ENCODE measurements at places on chromosomes 1 and 21.

- no peak for DNase-seq
Observed at GRCh38 chr21:36759348-36760083, 60.6 kb downstream of the SIM2 start.

GRCh38 chr1:163275222-163275621 lies 46.5 kb upstream of the NUF2 start:
- DNase-seq: no peak

GRCh38 chr1:3868464-3869006 lies 11.3 kb downstream of the DFFB start:
- no peak for DNase-seq

DNA sequence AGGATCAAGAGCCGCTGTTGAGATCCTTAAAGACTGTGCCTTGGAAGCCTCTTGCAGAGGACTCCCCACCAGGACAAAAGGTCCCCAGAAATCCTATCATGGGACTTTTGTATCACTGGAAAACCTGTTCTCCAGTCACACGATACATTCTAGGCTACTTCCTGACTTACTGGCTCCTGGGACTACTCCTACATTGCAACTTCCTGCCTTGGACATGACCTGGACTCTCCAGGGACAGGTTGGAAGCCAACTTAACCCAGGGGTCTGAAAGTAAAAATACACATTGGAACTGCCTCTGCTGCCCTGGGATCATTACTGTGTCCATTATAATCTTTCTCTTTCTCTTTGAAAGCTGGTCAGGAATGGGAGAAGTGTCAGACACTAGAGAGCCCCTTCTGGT lies 9.9 kb downstream of the PIGV start:
- no peak for DNase-seq

- DNase-seq: no peak
Observed at GRCh38 chr21:36934864-36935420, 31.5 kb downstream of the HLCS start.

GRCh38 chr1:232459826-232460225 lies 170.1 kb downstream of the SIPA1L2 start:
- no peak for DNase-seq

DNA sequence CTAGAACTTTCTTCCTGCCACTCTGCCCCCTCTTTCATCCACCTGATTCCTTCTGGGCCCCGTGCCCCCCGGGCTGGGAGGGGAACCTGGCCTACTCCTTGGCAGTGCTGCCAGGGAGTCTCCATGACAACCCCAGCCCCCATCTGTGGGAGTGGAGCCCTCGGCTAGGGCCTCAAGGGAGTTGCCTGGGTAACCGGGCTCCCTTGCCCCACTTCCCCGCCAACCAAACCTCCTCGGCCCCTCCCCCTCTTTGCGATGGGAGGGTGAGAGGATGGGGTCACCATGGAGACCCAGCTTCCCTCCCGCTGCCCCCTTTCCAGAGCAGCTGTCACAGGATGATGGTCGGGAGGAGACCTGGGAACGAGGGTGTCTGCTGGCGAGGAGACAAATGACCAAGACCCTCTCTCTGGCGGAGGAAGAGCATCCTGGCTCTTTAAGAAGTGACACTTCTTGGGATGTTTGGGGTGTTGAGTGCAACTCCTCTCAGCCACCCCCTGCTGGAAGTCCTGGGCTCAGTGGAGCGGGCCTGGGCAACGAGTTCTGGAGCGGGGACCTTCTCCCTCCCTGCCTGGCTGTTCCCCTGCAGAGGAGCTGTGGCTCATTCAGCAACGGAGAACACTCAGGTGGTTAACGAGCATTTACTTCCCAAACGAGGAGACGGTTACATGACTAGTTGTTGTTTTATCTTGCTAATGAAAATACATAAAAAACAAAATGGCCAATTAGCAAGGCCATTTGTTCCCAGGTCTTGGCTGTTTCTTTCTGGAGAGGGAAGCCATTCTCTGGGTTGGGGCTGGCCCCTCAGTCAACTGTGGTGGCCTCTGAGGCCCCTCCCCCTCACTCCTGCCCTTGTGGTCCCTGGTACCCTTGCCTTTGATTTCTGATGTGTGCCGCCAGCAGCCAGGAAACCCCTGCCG lies 82.8 kb downstream of the UBIAD1 start:
- DNase-seq: no peak

DNA sequence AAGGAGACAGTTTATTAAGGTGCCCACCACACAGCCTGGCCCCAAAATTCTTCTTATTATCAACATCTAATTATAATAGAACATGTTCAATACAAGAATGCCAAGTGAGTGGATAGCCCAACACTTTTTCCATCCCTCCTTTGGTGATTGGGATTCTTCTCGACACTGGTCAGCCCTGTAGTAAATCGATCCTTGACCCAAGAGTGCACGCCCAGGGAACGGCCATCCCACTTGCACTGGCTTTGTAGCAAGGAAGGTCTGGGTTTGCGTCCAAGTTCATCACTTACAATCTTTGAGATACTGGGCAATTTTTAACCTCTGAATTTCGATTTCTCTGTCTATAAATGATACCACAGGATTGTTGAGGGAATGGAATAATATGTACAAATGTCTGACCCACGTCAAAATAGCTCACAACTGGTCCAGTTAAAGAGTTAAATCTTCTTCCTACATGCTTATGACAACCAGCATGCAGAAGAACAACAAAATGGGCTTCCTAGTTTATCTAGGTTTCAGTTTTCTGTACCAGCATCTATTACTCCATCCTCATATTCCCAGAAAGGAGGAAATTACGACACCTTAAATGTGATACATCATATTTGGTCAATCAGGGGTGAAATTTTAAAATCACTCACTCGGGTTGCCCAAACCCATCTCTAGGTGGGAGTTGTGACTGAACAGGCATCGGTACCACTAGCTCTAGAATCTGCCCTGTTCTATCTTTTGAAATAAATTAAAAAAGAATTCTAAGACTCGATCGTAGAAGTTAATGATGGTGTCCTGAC lies 161.8 kb downstream of the CLIC6 start:
- no peak for DNase-seq

DNA sequence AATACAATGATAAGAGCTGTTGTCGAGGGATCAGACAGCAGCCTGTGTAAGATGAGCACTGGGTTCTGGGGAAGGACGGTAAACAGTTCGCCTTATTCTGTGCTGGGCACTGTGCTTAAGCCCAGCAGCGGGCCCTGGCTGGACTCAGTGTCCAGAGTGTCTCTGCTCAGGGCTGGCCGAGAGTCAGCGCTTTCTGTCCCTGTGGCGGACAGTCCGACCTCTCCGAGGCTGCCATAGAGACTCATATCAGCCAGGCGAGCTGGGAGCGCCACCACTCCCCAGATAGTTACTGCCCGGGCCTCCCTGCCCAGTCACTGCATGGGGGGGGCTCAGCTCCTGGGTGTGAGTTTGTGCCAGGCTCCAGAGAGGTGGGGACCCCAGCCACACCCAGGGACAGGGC lies 14.7 kb upstream of the NPHP4 start:
- no peak for DNase-seq

DNA sequence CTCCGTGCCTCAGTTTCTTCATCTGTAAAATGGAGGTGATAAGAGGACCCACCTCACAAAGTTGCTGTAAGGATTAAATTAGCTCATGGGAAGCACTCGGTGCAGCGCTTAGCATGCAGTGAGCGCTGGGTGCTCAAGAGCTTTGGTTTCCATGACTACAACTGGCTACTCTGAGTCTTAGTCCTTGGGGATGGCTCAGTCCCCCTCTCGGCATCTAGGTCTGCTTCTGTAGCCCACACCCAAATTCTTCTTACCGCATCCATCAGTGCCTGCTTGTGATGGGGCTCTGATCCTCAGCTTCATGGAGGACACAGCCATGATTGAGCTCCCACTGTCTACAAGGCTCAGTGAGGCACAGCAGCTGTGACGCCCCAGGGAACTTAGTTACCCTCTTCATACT lies 159.0 kb downstream of the ACTL8 start:
- no peak for DNase-seq
